ENCODE measurements at places on chromosomes 5 and 9.

GRCh38 chr9:96513622-96514021 is 63.7 kb downstream of the HABP4 start:
- DNase-seq = no peak

DNA sequence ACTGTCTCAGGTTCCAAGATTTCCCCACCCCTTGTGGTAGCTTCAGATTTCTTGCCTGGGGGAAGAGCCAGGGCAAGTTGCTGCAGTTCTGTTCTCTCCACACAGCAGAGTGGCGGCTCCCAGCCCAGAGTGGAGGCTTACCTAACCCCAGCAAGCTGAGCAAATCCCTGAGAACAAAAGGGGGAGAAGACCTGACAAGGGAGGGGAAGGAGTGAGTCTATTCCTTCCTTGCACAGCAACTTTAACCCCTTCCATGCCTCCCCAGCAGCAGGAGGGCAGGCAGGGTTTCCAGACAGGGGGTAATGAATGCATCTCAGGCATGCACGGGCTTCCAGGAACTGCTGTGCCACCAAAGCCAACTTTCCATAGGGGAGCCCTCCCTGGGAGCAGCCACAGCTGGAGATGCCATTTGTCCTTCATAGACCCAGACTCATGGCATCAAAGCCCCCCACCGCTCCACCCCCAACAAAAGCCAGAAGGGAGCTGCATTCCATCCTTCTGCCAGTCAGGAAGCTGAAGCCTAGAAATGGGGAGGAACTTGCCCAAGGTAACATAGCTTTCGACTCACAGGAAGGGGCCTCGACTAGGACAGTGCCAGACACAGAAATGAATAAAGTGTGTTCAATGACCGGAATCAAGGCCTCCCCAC is 28.8 kb upstream of the FAT2 start:
- DNase-seq = no peak

GRCh38 chr9:135822374-135822755 is 85.0 kb downstream of the CAMSAP1 start:
- DNase-seq = no peak

GRCh38 chr5:151682240-151682639 is 4.5 kb downstream of the SPARC start:
- no peak for DNase-seq

- DNase-seq = no peak
Measured at GRCh38 chr9:113912816-113913215, 36.7 kb downstream of the ZNF618 start.

- no peak for DNase-seq
Measured at GRCh38 chr5:54869691-54870090, 115.7 kb downstream of the ESM1 start.

DNA sequence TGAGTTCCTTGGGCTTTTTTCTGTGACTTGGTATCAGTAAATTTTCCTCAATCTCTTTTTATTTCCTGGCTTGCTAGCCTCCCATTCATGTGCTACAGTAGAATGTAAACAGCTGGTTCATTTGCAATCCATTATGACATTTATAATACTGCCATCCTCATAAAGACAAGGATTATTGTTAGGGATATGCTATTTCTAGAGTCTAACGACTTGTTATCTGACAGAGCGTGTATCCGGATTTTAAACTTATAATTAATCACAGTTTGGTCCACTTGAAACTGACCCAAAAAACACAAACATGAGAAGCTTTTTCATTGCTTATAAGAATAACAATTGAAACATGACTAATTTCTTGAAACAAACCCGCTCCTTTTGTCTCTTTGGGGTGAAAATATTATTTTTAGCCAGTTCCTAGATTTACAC is 585.8 kb downstream of the TLE4 start:
- DNase-seq = no peak

GRCh38 chr5:175752826-175753535 is 95.1 kb downstream of the HRH2 start:
- DNase-seq = no peak

DNA sequence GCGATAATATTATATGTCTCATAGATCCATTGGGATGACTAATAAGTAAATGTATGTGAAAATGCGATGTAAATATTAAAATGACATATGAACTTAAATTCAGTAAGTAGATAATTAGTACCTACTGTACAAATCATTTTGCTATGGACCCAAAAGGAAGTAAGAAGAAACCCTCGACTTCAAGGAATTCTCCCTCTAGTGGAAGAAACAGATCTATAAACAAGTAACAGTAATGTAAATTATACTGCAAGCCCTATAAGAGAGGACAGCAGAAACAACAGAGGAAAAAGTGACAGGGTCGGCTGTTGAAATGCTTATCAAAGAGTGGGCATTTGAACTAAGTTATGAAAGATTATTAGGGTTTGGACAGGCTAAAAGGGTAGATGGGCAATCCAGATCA is 320.3 kb downstream of the DMAC1 start:
- DNase-seq = no peak

- no peak for DNase-seq
Measured at GRCh38 chr5:75461679-75462078, 49.8 kb downstream of the CERT1 start.

DNA sequence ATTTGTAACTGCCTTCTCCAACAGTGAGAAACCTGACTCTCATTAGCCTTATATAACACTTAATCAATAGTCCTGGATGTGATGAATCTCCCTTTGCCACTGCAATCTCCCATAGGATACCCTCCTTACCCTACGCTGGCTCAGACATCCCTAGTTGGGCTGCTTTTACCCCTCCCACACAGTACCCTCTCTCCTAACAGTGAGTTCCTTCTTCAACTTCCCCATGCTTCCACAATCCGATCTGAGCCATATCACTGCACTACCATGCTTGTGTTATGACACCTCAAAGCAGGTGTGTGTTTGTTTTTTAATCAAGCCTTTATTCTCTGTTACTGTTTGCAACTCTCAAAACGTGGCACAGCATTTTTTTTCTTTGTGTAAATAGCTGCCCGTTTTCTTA is 60.5 kb upstream of the C9orf72 start:
- DNase-seq = no peak

DNA sequence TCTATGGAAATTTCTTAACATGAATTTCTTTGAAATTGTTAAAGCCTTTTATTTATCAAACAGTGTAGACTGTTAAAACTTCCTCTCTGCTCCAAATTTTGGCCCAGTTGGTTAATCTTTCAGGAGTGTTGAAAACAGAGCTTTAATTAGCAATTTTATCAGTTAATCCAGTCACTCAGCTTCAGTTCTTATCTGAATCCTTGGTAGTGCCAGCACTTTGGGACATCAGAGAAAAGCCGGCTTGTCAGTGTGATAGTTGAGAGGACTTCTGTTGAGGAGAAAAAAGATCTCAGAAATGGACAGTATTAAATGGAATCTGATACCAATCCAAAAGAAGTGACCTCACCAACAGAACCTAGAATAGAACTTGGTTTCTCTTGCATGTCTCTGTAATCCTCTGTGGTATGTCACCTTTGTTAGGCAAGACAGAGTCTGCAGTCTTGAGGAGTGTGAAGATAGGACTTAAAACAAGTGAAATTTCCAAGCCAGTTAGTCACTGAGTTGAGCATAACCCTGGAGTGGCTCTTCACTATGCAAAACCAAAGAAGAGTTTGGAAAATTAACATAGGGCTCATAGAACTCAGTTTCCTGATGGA is 251.8 kb downstream of the NNT start:
- DNase-seq = no peak

DNA sequence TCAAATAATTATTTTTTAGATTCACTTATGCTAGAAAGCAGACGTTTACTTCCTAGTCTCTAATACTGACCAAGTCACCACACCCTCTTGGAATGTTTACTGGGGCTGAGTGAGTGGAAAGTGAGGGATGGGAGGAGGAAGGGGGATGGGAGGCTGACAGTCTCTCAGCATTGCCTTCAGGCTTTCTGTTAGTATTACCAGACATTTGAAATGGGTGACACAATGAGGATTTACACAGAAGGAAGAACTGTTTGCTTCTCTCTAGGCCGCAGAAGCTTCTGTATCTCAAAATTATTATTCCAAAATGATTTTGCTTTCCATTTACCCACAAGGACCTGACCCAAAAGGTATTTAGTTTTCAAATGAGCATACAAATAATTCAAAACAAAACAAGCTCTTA is 232.8 kb upstream of the ZNF608 start:
- DNase-seq = no peak

DNA sequence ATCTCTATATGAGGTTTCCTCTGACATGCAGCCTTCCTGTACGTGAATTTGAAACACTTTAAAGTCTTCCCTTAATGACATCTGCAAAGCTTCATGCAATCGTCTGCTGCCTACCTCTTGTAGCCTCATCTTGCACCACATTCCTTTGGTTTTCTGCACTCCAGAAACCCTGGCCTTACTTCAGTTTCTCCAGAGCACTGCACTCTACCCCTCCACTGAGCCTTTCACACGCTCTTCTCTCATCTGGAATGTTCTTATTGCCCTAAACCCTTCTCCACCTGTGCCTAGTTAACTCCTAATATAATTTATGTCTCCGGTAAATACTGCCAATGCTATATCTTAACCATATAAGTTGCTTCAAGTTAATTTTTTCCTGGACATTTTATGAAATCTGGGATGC is 168.8 kb upstream of the SLC27A6 start:
- no peak for DNase-seq

- no peak for DNase-seq
Measured at GRCh38 chr5:145062280-145063062, 772.7 kb downstream of the PRELID2 start.

DNA sequence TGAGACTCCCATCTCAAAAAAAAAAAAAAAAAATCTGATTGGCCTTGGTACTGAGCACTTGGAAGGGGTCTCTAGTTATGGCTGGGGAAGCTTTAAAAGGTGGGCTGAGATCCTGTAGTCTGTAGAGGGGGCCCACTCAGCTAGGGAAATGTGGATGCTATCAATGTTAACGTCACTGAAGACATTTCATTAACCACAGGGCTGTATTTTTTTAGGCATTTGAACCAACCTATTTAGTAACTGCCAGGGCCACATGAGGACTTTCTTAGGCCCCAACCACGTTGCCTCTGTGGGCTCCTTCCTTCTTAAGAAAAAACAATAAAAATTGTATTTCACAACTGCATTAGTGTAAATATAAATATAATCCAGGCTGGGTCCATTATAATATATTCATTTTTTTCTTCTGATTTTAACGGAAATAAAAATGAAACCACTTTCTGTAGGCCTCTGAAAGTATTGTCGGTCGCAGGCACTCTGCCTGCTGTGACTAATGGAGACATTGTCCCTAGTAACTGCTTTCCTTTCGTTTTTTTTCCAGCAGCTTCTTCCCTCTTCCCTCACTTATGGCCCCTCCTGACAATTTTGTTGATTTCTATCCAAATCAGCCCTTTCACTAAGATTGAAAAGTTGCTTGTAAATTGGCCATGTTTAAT is 71.6 kb downstream of the GCNT1 start:
- no peak for DNase-seq

DNA sequence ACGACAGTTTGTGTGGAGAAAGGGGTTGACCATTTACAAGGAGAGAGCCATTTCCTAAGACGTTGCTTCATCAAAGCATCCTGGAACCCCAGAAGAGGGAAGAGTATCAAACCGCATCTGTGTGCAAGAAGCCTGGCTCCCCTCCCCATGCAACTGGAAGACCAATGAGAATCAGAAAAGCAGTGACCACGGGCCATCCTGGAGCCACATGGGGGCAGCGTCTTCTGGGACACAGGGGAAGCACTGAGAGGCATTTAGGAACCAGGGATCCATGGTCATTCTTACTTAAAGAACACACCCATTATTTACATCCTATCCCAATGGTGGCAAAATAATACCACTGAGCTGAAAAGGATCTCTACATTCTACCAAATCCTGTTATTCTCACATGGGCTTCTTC is 29.3 kb downstream of the SEMA5A start:
- no peak for DNase-seq

GRCh38 chr5:4942831-4943178 is 197.3 kb upstream of the ADAMTS16 start:
- no peak for DNase-seq

GRCh38 chr9:4321554-4321953 is 21.7 kb upstream of the GLIS3 start:
- no peak for DNase-seq

GRCh38 chr9:38129366-38129765 is 60.3 kb upstream of the SHB start:
- DNase-seq = no peak

GRCh38 chr5:1814183-1815020 is 13.2 kb downstream of the NDUFS6 start:
- DNase-seq = no peak

DNA sequence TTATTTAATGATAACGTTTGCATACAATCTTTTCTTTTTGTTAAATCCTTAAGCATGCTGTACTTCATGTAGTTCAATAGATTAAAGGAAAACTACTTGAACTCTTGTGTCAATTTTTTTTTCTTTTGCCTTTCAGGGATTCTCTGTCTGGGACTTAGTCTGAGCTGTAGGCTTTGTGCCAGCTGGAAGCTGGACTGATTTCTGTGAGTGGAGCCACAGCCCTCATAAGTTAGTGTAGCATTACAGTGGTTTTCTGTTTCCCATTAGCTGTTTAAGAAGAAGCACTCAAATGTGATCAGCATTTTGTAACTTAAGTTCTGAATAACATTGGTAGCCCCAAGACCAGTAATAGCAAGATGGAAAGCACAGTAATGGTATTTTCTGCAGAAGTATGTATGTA is 330.6 kb upstream of the MEF2C start:
- no peak for DNase-seq

DNA sequence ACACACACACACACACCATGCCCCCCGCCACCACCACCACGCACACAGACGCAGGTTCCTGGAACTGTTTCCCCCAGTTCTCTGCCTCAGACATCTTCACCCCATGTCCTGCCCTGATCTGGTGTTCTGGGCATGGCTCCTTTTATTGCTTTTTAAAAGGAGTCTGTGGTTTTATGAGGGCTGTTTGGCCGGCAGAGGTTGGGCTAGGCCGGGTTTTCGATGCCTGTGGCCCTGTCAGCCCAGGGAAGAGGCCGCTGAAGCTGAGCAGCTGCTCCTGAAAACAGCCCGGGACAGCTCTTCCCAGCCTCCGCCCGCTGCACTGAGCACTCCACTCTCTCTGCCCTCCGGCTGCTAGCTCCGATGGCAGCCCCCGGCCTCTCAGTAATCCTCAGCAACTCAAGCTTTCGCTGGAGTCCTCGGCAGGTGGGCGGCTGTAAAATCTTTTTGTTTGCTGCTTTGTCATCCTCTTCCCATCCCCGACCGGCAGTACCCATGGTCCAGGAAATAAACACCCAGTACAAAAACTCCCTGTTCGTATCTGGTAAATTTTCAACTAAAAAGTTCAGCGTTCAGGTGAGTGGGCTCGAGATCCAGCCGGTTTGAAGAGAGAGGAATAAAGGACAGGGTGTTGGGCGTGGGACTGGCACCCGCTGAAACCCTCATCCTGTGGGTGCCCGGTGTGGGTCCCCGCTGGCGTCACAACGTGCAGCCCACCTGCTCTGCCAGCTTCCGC is 103.0 kb upstream of the ERCC6L2 start:
- DNase-seq = no peak
